HFF-Myc (cell line): ENCODE measurements at places on chromosomes 11 and 22.

- no peak for DNase-seq
Observed at GRCh38 chr22:21938906-21939305, 13.7 kb downstream of the PPM1F start.

- no peak for DNase-seq
Observed at GRCh38 chr11:88378422-88379066, 41.0 kb upstream of the CTSC start.

- no peak for DNase-seq
Observed at GRCh38 chr11:32893343-32894148, 935 bp downstream of the QSER1 start.

DNA sequence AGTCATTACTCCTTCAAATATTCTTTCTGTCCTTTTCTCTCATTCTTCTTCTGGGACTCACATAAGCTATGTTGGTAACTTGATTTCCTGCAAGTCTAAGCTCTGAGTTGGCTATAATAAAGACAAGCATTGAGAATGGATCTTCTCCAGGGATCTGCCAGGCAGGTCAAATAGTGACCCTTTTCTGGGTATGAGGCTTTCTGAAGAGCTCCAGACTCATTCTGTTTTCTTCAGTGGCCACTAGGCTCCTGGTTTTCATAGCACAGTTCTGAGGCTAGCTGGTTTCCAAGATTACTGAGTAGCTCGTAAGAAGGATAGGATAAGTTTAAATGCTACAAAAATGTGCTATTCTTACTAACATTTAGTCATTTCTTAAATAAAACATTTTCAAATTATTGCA, 38.3 kb downstream of the TMPRSS5 start:
- DNase-seq: no peak

- DNase-seq: no peak
Observed at GRCh38 chr22:44200451-44200850, 19.7 kb downstream of the PARVG start.

- no peak for DNase-seq
Observed at GRCh38 chr22:31977939-31978338, 33.6 kb downstream of the YWHAH start.

DNA sequence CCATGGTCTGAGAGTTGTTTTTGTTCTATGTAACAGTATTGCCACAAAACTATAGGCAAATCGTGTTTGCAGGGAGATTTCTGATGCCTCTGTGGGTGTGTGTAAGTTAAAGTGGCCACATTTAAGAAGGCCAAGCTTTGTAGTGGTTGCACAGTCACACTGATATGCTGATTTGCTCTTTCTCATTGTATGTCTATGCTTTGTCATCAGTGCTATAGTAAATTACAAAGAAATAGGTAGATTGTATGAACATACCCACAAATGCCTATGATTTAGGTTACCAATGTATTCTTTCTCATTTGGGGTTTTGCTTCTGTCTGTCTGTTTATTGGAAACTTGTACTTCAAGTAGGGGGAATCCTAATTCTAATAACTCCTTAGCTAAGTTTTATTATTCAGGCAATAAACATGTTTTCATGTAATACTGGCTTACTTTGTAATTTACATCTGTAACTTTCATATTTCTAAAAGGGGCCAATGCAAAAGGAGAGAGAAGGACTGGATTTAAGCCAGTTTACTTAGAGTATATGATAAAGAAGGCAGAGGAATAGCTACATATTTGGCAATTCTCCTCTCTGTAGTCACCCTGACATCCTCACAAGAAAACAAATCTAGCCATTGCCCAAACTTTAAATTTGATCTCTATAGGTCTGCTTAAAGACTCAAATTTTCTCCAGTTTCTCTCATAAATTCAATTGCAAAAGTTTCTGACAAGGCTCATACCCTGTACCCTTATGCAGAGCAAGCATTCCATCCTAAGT, 2.0 kb downstream of the FIBIN start:
- no peak for DNase-seq

GRCh38 chr22:30425327-30425615, 297 bp upstream of the MTFP1 start:
- no peak for DNase-seq

DNA sequence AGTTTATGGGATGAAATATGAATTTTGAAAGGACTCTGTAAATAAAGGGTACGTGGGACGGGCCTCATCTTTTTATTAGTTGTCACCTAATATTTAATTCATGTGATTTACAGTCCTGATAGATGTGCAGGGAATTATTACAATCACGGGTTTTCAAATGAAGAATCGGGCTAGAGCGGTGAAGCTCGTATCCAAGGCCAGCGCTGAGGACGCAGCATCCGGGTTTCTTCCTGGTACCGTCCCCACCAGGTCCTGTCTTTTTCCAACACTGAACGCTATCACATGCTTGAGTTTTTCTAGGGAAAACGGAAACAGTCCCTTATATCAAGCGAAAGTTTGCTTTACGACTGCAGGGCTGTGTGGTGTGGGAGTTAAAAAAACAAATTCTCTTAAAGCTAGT, 787 bp downstream of the SMDT1 start:
- DNase-seq: no peak

- DNase-seq: no peak
Observed at GRCh38 chr11:122155765-122156527, 39.9 kb upstream of the BLID start.

DNA sequence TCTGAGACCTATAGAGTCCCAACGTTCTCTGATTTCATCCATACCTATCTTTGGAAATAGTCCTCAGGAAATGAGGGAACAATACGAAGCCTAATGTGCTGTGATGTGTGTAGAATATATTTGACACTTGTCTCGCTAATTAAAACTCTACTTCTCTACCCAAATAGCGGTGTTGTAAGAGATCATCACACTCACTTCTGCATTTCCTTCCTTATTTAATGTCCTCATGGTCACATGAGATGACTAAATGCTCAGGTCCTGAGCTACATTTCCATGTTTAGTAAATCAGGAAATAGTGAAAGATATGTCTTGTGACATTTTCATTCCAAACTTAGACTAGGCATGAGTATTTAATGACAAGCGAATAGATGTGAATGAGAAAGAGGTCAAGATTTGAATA, 112.3 kb downstream of the MAML2 start:
- DNase-seq: no peak

DNA sequence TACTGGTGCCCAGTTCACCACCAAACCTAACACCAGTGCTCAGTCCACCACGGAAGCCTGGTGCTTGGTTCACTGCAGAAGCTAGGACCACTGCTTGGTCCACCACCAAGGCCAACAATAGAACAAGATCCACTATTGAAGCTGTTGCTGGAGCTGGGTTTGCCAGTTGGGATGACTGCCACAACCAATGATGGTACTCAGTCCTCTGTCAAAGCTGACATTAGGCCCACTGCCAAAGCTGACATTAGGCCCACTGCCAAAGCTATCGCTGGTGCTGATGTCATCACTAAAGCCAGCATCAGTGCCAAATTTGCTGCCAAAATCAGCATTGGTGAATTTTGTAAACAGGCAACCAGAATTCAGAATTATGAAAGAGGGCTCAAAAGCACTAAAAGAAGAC, 1850.2 kb upstream of the RAG2 start:
- no peak for DNase-seq

GRCh38 chr11:118238929-118239328, 13.2 kb downstream of the MPZL3 start:
- DNase-seq: no peak

GRCh38 chr22:29375398-29376076, 12.8 kb downstream of the AP1B1 start:
- DNase-seq: no peak

- DNase-seq: peak; percentile 26
Observed at GRCh38 chr11:8233691-8234424, 29.8 kb downstream of the LMO1 start.

DNA sequence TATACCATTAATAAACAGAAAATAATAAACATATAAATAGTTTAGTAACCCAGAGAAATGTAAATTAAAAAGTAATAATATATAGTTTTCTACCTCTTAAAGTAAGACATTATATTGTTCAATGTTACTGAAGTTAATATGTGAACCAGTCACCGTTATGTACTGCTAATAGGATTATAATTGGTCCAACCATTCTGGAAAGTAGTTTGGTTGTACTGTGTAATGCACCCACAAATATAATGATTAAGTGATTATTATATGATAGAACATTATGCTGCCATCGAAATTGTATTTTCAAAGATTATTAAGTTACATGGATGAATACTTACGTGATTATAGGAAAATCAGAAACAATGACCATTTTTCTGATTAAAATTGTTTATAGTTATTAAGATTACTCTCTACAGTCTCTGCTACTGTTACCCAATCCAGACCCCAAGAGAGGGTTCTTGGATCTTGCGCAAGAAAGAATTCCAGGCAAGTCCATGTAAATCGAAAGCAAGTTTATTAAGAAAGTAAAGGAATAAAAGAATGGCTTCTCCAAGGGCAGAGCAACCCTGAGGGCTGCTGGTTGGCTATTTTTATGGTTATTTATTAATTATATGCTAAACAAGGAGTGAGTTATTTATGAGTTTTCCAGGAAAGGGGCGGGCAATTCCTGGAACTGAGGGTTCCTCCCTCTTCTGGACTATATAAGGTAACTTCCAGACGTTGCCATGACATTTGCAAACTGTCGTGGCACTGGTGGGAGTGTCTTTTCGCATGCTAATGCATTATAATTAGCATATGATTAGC, 50.1 kb downstream of the ACER3 start:
- DNase-seq: no peak

GRCh38 chr11:117809236-117810055, 12.4 kb upstream of the DSCAML1 start:
- no peak for DNase-seq

- DNase-seq: peak; percentile 72
Observed at GRCh38 chr11:62678770-62679696, at the start of gene UBXN1. Gene UBXN1, minus strand, starts transcription at chr11:62679073. Its CDS starts 150 bp downstream, at chr11:62678923.

DNA sequence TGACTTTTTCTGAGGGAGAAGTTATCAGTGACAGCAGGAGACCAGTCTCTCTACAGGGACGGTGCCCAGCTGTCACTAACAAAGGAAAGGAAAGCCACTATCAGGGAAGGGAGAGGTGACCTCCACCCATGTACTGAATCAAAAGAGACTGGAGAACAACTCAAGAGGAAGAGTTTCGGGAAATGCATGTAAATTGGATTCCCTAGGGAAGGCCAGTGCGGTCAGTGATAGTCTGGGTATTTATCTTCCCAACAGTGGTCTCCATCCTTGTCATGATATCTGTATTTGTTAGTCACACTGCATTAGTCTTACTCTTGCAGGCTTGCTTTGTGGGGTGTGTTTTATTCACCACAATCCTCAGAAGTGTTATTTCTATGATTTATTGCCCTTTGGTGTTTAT, 193.4 kb upstream of the KIRREL3 start:
- no peak for DNase-seq

- peak; percentile 64 for DNase-seq
Observed at GRCh38 chr11:9601037-9601875, 27.8 kb downstream of the WEE1 start.

- no peak for DNase-seq
Observed at GRCh38 chr11:25159341-25159740, 662.5 kb downstream of the LUZP2 start.

GRCh38 chr22:29570456-29570855, 10.5 kb downstream of the NIPSNAP1 start:
- DNase-seq: no peak

- no peak for DNase-seq
Observed at GRCh38 chr22:37544955-37545702, 15.2 kb upstream of the CDC42EP1 start.

GRCh38 chr11:64007160-64007628, 21.0 kb downstream of the OTUB1 start:
- DNase-seq: no peak

DNA sequence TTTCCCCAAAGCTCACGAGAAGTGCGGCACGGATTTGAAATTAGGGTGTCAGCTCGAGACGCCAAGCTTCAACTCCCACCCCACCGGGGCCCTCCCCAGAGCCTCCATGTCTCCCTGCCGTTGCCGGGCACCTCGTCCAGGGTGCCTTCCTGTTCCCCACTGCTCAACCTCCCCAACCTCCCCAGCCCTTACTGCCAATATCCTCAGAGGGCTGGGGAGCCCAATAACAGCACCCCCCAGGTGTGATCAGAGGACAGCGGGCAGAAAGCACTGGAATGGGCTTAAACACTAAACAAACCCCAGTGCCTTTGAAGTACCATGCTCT, 1336.4 kb downstream of the TBC1D22A start:
- DNase-seq: no peak

DNA sequence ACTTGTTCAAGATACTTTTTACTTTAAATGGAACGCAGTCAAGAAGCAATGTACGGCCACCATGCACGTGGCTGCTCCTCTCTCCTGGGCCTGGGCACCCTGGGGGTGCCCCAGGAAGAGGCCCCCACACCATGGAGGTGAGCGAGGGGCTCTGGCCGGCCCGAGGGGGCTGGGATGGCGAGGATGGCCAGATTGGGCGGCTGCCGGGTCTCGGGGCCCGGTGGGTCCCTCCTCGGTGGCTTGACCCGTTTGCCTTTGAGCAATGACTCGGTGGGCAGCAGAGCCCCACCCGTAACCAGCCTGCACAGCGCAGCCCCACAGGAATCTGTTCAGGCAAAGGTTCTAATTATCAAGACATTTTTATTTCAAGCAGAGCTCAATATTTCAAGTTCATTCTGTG, 167.4 kb downstream of the BRD1 start:
- DNase-seq: no peak

- peak; percentile 48 for DNase-seq
Observed at GRCh38 chr11:23555085-23555484, 694.8 kb upstream of the CCDC179 start.

GRCh38 chr22:19526076-19526701, 2.0 kb upstream of the CLDN5 start:
- no peak for DNase-seq

DNA sequence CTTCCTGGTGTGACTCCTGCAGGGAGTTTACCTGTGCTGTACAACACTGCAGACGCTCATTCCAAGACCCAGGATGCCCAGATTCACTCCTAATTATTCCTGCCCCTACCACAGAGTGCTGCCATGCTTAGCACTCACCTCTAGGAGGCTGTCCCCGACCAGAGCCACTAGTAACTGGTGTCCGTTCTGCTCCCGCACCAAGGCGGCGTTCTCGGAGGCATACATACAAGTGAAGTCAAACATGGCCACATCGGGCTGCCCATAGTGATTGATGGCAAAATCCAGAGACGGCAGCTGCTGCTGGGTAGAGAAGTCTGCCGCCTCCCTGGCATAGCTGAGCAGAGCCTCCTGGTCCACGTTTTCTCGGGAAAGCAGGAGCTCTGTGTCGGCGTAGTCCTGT, 122.3 kb upstream of the BID start:
- DNase-seq: no peak

GRCh38 chr11:61611309-61611708, 30.4 kb upstream of the SYT7 start:
- no peak for DNase-seq
